Stimulated activated CD4-positive, alpha-beta T cell treated with anti-CD3 and anti-CD28 coated beads, TNF-alpha, amount 100 ng/mL, for 48 hours (primary cell): ENCODE measurements at places on chromosomes 6 and 20.

DNA sequence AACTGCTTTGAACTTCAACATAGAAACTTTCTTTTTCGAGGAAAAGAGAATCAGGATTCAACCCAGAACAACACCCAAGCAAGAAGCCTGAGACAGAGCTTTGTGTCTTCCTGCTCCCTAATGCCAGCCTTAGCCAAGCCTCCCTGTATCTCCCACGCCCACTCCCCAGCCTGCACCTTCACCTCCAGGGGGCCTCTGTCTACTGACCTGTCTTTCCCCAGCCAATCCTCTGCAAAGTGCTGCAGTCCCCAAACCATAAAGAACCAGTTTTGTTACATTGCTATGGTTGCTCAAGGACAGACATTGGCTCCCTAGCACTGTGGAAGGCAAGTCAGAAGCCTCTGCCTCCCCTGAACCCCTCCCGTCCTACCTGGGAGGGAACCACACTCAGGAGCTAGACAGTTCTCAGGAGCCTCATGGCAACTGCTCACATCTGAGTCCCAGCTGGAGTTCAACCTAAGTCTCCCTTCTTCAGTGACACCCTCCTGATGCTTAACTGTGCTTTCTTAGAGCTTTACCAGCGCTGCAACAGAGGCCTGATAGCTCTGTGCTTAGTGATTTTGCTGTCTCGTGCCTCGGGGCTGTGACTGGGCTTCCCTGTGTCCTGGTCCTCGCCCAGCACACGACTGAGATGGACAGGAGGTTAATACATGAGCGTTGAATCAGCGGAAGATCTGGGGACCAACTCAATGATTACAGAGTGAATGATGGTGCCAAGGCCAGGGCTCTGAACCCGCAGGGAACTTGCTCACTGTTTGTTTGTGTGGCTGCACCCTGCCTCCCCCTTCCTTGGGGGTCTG, 101.5 kb upstream of the DUSP22 start:
- DNase-seq = no peak

GRCh38 chr6:62763125-62763912, 447.9 kb upstream of the FKBP1C start:
- DNase-seq = no peak

DNA sequence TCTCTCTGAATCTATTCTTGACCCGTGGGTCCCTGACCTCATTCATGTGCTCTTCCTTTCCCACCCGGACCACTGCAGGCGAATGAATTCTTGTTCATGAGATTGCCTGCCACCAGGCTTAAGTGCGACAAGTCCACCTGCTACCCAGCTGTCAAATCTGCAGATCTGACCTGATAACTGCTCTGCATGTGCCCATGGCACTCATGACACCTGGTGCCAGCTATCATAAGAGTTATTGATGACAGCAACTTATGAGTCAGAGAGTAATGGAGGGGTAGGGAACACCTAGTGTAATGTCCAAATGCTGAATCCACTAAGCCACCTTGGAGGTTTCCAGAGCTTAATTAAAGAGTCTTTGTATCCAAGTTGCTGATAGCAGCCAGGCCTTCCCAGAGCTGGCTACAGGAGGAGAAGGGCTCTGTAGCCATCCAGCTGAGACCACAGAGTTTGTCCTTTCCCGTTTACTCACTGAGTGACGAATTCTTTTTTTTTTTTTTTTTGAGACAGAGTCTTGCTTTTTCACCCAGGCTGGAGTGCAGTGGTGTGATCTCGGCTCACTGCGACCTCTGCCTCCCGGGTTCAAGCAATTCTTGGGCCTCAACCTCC, 17.4 kb downstream of the SHLD1 start:
- no peak for DNase-seq

DNA sequence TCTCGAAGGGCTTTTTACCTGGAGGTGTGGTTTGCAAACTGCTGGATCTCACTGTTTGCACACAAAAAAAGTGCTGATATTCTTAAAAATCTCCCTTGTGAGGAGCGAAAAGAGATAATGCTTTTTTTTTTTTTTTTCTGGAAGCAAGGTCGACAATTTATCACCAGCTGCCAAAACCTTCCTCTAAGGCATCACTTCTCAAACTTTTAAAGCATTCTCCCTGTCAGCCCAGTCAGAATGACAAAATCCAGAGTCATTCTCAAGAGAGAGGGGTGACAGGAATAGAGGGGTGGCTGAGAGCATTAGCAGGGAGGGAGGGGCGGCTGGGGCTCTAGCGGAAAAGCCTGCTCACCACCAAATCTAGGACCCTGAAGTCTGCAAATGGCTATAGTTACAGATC, 137.2 kb upstream of the ARMC2 start:
- no peak for DNase-seq

DNA sequence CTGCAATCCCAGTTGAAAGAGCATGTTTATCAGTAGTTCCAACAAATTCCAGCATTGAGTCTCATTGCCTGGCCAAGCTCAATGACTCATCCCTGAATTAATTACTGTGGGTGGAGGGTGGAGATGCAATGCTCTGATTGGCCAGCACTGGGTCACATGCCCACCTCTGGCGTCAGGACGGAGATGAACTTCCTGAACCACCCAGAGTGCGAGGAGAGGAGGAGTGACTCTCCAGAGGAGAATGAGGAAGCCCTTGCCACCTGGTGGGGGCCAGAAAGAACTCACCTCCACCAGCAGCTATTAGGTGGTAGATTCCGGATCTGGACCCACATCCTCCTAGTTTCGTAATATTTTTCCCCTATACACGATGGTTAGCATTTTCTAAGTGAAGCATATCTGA, 283.9 kb downstream of the TBC1D7 start:
- DNase-seq = no peak

GRCh38 chr6:103570431-103570830, 1289.3 kb downstream of the HACE1 start:
- DNase-seq = no peak

GRCh38 chr6:167272151-167272550, 19.0 kb upstream of the UNC93A start:
- no peak for DNase-seq

DNA sequence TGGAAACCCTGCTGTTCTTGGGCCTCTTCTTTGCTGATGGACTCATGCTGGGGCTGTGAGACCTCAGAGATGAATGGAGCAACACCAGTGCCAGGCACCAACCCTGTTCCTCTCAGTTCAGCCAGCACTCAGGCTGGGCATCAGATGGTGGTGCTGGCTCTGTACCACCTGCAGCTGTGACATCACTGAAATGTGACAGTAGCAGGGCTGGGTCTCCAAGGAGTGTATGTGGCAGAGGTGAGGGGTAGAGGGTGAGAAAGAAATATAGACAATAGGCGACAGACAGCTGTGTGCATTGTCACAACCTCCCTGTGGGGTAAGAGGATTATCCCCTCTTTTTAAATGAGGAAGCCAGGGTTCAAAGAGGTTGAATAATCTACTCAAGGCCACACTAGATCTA, at the start of gene TP53TG5:
TSS of gene TP53TG5 (minus strand) at position 135 of the 400 bp plus-strand sequence. CDS start at position 46, 89 bp downstream.
- DNase-seq = no peak

- no peak for DNase-seq
Observed at GRCh38 chr6:147023148-147023547, 181.1 kb upstream of the STXBP5 start.

DNA sequence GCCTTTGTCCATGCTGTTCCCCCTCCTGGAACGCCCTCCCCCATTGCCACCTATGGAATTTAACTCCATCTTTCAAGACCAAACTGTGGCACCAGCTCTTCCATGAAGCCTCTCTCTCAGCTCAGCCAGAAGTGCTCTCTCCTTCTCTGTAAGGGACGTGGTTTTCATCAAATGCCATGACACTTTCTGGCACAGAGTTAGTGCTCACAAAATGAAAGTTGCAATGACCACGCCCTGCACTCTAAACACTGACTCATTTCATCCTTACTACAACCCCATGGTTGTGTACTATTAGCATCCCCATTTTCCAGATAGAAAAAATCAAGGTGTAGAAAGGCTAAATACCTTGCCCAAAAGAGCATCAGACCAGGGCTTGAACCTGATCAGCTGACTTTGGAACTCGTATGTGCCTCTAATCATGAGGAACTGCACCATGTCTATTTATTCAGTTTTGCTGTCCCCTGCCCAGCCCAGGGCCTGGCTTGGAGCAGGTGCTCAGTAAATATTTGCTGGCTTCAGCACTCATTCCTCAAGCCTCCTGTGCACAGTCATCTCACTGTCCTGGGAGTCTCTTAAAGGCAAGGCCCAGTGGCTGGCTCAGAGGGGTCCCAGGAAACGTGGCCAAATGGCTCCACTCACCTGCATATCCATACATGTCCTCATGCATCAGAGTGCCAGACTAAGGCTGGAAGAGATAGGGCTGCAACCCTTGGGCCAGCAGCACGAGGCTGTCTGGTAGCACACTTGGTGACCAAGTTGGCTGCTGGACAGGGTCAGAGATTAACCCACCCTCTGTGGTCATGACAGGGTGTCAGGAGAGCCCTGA, 77.9 kb downstream of the MRPL14 start:
- DNase-seq = no peak

DNA sequence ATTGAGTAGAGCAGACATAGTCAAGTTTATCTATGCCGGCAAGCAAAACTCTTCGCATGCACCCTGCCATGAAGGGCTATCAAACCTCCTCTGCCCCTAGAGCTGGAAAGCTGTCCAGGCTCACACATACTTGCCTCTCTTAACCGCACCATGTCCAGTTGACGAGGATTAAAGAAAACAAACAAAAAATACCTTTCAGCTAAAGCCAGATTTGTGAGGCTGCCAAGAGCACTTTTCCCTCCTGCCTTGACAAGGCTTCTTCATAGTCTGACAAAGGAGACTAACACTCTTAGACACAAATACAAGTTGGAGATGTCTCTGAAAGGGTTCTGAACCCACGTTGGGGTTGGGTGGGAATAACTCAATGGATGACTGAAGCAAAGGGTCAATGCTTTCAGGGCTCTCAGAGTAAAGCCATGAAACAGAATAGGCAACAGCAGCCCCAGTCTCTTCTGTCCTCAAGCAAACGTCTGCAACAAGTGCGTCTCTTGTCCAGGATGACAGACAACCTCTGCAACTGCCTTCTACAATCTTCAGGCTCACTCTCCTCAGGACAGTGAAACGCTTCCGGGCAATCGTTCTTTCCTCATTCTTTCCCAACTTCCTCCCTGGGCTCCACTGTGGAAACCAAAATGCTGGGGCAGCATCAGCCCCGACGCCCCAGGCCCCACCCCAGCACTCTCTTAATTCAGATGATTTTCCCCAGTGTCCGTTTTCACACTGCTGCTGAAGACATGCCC, 57.8 kb downstream of the AGPAT4 start:
- DNase-seq = no peak

- no peak for DNase-seq
Observed at GRCh38 chr20:59850018-59850641, 83.3 kb downstream of the SYCP2 start.

DNA sequence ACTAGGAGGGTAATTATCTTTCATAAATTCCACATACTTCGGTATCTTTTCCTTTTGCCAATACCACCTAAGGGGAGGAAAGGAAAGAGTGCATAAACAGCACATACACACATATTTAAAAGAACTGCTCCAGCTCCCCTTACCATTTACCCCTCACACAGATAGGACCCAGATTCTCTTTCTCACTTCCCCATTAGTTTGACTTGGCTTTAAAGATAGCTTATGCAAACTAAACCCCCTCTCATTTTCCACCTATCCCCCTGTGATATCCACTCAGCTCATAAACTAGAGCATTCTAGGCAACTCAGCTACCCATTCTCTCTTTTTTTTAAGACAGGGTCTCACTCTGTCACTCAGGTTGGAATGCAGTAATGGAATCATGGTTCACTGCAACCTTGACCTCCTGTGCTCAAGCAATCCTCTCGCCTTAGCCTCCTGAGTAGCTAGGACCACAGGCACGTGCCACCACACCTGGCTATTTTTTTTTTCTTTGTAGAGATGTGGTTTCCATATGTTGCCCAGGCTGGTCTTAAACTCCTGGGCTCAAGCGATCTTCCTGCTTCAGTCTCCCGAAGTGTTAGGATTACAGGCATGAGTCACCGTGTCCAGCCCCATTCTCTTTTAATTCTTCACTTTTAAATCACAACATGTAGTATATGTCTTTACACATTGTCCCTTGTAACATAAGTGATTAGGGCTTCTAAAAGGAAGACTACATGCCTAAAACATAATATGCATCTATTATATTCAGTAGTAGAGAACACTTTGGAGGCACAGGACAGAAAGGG, 4.0 kb downstream of the FUCA2 start:
- DNase-seq = no peak

- DNase-seq = no peak
Observed at GRCh38 chr20:37902504-37903313, at the start of gene VSTM2L. TSS of gene VSTM2L (plus strand) at chr20:37903127. CDS start at chr20:37903351, 224 bp downstream.

- no peak for DNase-seq
Observed at GRCh38 chr6:161088676-161089328, 97.2 kb downstream of the MAP3K4 start.

GRCh38 chr20:54043076-54043967, 27.1 kb downstream of the BCAS1 start:
- no peak for DNase-seq

DNA sequence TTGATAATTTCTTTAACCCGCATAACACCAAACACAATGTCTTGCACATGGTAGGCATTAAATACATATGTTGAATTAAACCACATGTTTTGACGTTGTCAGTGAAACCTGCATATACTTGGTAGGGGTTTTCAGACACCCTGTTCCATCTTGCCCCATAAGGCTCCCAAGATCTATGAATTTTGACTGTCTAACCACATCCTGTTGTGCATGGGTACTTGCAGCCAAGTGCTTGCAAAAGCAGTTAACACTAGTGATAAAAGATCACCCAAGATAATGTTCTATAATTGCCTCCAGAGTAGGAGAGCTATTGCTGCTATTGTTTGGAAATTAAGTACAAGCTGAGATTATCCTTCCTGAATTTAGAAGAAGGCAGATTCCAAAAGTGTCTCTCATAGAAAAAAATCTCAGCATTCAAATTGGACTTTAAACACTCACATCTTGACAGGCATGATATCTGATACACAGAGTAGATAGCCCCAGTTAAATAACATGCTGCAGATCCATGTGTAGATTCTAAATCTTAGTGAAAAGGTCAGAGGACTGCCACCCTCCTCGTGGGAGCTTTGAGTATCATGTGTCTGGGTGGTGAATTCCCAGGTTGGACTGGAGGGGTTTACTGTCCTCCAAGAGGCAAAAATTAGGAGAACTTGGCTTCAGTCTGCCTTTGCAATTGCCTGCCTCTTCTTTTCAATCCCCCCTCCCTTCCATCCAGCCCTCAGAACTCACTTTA, 25.8 kb upstream of the CCN6 start:
- no peak for DNase-seq

GRCh38 chr6:154390034-154390433, 33.4 kb upstream of the IPCEF1 start:
- DNase-seq = no peak

GRCh38 chr6:3732345-3733141, 19.0 kb downstream of the PXDC1 start:
- DNase-seq = peak; percentile 42

DNA sequence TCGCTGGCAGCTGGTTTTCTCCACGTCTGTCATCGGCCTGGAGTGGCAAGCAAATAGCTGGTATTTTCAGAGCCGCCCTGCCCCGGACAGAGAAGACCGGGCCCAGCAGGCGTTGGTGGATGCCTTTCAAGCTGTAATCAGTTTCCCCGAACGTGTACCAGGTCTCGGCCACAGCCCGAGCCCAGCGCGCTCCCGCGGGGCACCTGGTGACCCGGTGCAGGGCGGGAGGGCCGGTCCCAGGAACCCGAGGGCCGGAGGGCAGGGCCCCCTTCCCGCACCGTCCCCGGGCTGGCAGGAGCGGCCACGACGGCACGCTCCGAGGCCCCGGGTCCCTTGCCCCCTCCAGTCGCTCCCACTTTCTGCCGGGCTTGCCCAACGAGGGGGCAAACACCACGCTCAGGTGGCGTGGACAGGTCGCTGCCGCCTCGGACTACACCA, 348 bp upstream of the PYGB start:
- no peak for DNase-seq
